ENCODE measurements at places on chromosomes 7 and 10.
A peak's percentile ranks its signal among the peaks of the same experiment; 100 is the strongest.

DNA sequence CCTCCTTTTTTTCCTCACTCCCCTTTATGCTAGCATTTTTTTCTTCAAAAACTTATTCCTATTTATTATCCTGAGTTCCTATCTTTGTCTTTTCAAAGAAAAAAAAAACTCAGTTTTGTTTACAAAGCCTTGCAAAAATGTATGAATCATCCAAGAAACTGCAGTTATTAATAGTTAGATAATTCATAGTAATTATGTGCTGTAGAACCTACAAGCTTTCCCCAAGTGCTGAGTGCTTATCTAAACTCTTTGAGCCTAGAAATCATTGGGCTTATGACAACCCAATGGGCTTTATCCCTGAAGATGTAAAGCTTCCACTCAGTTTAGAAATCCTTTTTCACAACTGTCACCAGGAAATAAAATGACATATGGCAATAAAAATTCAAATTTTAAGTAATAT lies 145.9 kb upstream of the WNT16 start:
- no peak for DNase-seq

GRCh38 chr7:101099969-101100781 lies 14.9 kb downstream of the TRIM56 start:
- DNase-seq, result peak; percentile 52

DNA sequence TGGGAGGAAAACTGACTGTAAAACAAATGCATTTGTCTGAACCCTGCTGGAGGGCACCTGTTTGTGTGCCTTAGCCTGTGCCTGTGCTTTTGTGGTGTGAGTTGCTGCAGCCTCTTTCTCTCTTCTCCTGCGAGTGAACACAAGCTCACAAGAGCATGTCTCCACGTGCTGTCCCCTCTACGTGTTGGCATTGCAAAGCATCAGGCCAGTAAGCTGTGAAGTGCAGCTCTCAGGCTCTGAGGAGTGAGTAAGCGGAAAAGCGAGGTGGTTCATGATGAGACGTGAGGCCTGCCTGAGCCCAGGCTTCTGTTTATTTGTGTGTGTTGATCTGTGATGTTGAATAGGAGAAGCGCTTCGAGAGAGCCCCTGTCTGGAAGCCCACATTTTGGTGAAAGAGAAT lies 85.6 kb upstream of the PDCD4 start:
- no peak for DNase-seq

GRCh38 chr7:40315277-40315676 lies 180.5 kb downstream of the SUGCT start:
- no peak for DNase-seq

DNA sequence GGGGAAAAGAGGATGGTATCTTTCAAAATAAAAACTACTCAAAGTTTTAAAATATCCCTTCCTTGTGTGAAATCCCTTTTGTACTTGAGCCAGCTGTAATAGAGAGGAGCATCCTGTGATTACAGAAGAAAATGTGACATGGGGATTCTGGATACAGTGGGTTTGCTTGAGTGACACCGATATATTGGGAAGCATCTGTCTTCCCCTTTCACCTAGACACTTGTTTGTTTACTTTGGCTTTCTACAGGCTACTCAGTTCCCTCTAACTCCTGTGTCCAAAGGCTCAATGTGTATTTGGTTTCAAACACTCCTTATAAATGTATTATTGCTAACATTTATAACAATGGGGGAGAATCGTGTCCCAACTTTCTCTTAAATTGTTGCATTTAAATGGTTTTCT lies 24.4 kb downstream of the CPED1 start:
- DNase-seq, result no peak

All from activated T-cell treated with anti-CD3 and anti-CD28 coated beads, Interleukin-2, amount 50 U/mL, for 4 hours (primary cell).